ENCODE measurements at places on chromosomes 1 and 21.
A peak's percentile ranks its signal among the peaks of the same experiment; 100 is the strongest.

DNA sequence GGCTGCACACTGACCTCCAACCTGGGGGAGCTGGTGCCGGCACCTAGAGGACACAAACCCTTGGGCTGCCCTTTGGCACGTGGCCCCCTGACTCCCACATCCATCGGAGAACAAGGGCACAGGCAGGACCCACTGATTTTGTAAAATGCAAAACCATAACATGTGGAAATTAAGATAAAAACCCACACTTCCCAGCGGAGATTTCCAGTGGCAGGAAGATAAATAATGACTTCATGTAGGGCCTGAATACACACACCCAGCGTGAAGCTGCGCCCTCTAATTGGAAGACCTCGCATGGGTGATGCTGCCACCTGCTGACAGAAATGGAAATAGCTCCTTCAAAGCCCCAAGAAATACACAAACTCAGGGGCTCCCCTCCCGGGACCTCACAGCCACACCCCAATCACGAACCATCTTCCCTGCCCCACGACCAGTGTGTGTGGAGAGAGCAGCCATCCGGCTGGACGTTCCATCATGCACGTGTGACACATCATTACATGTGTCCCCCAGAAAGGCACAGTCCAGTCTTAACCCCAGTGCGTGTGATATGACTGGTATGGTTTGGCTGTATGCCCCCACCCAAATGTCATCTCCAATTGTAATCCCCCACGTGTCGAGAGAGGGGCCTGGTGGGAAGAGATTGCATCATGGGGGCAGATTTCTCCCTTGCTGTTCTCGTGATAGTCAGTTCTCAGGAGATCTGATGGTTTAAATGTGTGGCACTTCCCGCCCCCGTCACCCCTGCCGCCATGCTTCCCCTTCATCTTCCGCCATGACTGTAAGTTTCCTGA lies 5.7 kb upstream of the TPRG1L start:
- no peak for DNase-seq

GRCh38 chr1:229437443-229437842 lies 3.5 kb upstream of the ACTA1 start:
- no peak for DNase-seq

GRCh38 chr1:80066060-80066459 lies 1059.5 kb upstream of the ADGRL4 start:
- DNase-seq, result no peak

GRCh38 chr1:37265786-37266667 lies 208.4 kb upstream of the ZC3H12A start:
- DNase-seq, result no peak

GRCh38 chr1:217018648-217019047 lies 295.4 kb upstream of the ESRRG start:
- no peak for DNase-seq

DNA sequence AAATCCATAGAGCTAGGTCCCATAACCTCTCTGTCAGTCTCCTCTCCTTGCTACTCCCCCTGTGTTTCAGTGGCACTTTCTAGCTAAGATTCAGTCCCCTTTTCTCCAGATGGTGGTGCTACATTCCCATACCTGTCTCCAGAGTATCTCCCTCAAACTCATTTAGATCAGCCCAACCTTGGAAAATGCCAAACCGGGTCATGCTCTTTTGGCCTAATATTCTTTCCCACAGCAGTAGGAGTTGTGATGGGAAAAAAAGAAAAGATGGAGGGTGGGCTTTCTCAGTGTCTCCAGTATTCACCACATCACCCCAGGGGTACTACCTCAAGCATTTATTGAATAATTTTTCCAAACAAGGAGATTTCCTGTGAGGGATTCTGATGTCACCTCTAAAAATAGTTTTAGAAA lies 3.2 kb upstream of the RXFP4 start:
- DNase-seq, result no peak

DNA sequence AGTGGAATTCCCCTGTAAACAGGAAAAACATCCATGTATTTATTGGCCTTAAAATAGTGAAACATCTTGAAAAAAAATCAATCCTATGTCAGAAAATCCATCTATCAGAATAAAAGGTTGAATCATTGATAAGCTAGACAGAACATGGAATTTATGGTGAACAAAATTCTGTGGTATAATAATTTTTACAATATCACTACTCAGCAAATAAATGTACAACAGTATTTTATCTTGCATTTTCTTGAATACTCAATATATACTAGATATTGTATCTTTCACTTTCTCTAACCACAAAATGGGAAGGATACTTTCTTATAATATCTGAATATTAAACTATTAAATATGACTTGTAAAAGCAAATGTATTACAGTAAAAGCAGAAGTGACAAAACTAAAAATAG lies 5.7 kb upstream of the UBE4B start:
- no peak for DNase-seq

GRCh38 chr1:54490361-54491248 lies 57.4 kb upstream of the ACOT11 start:
- DNase-seq, result no peak

- no peak for DNase-seq
Measured at GRCh38 chr1:64320922-64321614, 117.6 kb downstream of the UBE2U start.

GRCh38 chr1:99297923-99298322 lies 33.6 kb downstream of the PLPPR4 start:
- no peak for DNase-seq

- DNase-seq, result no peak
Measured at GRCh38 chr1:31013187-31013864, 52.2 kb downstream of the PUM1 start.

DNA sequence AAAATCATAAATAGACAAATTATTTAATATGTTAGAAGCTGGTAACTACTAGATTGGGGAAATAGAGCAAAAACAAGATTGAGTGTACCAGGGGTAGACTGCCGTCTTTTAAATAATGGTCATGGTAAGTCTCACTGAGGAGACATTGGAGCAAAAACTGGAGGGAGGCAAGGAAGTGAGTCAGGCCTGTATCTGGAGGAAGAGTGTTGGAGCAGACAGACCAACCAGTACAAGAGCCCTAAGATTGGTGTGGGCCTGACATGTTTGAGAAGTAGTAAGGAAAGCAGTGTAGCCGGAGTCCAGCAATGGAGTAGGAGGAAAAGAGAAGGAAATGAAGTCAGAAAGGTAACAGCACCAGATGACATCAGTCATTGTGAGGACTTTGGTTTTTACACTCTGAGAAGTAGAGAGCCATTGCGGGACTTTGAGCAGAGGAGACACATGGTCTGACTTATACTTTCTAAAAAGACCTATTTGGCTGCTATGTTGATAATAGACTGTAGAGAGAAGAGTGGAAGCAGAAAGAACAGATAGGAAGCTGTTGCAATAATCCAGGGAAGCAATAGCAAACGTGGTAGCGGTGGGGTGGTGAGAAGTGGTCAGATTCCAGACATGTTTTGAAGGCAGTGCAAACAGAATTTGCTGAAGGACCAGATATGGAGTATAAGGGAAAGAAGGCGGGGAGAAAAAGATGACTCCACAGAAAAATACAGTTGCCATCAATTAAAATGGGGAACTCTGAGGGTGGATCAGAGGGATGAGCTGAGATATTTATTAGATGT lies 44.7 kb upstream of the GJA5 start:
- no peak for DNase-seq

DNA sequence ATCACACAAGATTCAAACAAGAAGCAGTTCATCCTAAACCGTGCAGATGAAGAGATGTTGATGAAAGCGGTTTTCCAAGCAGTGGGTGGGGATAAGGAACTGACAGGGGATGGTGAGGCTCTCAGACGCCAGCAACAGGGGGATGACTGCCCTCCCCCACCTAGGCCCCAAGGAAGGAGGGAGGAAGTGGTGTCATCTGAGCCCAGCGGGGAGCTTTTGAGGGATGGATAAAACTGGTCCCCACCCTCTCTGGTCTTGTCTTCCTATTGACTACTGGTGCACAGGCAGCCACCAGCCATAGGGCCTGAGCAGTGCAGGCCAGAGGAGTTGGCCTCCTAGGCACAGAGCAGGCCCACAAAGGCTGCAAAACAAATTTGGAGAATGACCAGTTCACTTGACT lies 175.5 kb downstream of the HUNK start:
- DNase-seq, result no peak

- no peak for DNase-seq
Measured at GRCh38 chr21:33856893-33857527, 58.6 kb downstream of the ATP5PO start.

DNA sequence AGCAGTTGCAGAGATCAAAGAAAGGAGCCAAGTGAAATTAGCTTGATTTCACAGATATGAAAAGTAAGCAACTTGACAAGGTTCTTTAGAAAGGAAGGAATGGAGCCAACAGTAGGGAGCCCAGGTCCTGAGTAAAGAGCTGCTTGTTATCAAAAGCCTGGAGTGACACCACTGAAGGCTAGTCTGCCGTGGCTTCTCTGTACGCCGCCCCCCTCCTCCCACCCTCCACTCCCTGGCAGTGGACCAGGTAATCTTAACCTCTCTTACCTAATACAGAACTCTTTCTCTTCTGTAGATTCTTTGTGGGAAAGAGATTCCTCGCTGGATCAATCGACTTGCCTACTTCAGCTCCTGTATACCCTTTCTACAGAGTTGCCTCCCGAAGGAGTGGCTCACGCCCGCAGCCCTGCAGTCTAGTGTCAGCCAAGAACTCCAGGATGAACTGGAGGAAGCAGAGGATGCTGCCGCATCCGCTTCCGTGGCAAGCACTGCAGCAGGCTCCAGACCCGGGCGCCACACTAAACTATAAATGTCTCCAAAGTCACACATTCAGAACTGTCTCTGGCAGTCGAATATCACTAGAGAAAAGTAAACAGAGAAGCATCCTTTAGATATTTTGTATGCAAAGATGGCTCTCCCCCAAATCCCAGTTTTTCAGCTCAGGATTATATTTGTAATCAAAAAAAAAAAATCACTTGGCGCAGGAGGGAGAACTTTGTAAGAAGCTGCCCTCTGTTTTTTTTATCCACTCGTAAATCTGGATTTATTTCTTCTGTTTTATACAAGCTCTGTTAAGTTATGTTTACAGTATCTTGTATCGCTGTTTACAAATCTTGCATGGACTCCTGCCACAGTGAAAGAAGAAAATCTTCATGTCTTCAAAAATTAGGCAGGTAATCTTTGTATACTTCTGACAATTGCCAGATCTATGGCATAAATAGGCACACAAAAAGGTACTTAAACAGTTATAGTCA lies 52.6 kb downstream of the DESI2 start:
- no peak for DNase-seq

GRCh38 chr1:40059960-40060750 lies 19.6 kb downstream of the CAP1 start:
- DNase-seq, result no peak

- DNase-seq, result no peak
Measured at GRCh38 chr1:80961464-80962190, 839.1 kb upstream of the ADGRL2 start.

DNA sequence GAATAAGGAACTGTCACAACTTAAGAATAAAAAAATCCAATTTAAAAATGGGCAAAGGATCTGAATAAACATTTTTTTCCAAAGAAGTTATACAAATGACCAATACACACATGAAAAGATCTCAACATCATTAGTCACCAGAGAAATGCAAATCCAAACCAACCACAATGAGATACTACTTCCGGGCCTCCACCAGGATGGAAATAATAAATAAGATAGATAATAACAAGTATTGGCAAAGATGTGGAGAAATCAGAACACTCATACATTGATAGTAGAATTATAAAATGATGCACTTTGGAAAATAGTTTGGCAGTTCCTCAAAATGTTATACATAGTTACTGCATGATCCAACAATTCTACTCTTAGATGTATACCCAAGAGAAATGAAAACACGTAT lies 18.7 kb downstream of the ZSWIM5 start:
- DNase-seq, result no peak

DNA sequence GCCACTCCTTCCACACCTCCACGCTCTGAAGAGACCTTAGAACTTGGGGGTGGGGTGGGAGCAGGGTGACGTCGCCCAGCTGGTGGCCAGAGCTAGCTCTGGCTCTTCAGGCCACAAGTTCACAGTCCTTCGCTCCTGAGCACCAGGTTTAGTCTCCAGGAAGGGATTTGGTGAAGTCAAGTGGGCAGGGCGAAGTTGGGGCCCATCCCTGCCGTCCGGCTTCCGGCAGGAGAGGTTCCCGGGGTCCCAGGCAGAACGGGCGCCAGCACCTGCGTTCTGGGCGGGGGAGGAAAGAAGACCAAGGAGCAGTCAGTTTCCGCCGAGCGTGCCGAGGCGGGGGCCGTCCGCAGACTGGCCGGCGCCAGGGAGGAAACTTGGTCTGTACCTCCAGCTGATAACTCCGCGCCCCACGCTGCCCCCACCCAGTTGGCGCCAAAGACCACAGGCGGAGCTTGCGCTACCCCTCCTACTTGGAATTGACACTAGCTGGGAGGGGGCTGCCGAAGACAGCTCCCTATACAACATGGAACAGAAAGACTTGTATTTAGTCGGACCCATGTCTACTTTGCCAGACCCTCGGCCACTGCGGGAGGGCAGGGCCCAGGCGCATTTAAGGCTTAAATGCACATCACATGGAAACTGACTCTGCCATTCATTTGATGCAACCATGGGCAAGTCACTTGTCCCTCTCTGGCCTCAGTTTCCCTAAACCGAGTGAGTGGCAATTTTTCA lies 995 bp downstream of the ID3 start:
- peak; percentile 65 for DNase-seq

GRCh38 chr1:220121791-220122530 lies 28.0 kb downstream of the IARS2 start:
- DNase-seq, result no peak

- DNase-seq, result no peak
Measured at GRCh38 chr1:75208862-75209261, 74.7 kb downstream of the LHX8 start.

DNA sequence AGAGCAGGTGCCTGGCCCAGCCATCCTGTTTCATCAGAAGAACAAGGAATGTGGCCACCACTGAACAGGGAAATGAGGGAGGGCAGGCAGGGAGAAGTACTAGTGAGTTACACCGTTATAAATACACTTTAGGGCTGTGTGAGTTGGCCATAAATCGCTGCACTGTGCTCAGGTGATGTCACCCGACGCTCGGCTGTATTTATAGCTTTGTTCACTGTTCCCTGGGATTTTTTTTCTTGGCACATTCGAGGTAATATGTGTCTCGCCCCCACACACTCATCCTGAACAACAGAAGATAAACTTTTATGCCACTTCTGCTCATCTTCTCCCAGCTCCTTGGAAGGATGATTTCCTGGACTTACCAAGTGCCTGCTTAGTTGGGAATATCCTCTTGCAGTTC lies 9.0 kb upstream of the KIRREL1 start:
- no peak for DNase-seq

GRCh38 chr1:186213225-186213607 lies 161.8 kb downstream of the TPR start:
- DNase-seq, result no peak

GRCh38 chr1:115133440-115133839 lies 44.1 kb upstream of the TSPAN2 start:
- DNase-seq, result no peak

- DNase-seq, result no peak
Measured at GRCh38 chr1:72097851-72098570, 184.3 kb downstream of the NEGR1 start.

GRCh38 chr1:178532392-178532791 lies 19.5 kb downstream of the TEX35 start:
- DNase-seq, result peak; percentile 88

- no peak for DNase-seq
Measured at GRCh38 chr1:230283678-230284077, 142.5 kb downstream of the PGBD5 start.

DNA sequence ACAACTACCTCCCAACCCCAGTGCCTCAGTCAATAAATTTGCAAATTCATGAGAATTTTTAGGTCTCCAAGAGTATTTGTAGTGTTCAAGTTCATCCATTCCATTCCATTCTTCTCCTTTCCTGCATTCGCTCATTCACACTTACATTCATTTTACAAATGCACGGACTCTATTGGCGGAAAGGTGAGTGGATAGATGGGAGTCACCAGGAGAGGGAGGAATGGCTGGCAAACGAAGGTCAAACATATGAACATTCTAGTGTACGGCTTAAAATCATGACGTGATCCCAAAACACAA lies 2.5 kb downstream of the LORICRIN start:
- no peak for DNase-seq

Measured in mesothelial cell of epicardium (in vitro differentiated cells).